Ovary (tissue), 10 donors: ENCODE measurements at places on chromosomes 4 and X. TPM values are rescaled to one million over a fixed set of nuclear protein-coding genes. Genes with fewer than 3 reads are reported as not detected.
A peak's percentile ranks its signal among the peaks of the same experiment; 100 is the strongest.

- DNase-seq, result no peak
- H3K36me3 ChIP-seq, result no peaks in the 10 kb centered on the region
- no peak overlapping the region for H3K4me3 ChIP-seq
- no peaks in the 10 kb centered on the region for H3K27me3 ChIP-seq
These were observed 553.3 kb downstream of the TLL1 start for GRCh38 chr4:166426300-166426863.

JCHAIN gene
- total RNA-seq, result 4.1 TPM

- no peaks in the 10 kb centered on the region for H3K36me3 ChIP-seq
- H3K27me3 ChIP-seq, result no peaks in the 10 kb centered on the region
- H3K4me1 ChIP-seq, result no peaks in the 10 kb centered on the region
- no peak for DNase-seq
- no peak overlapping the region for H3K27ac ChIP-seq
These were observed 88.4 kb upstream of the AFF2 start for GRCh38 chrX:148412006-148412405.

- H3K4me1 ChIP-seq, result no peaks in the 10 kb centered on the region
- DNase-seq, result no peak
- no peaks in the 10 kb centered on the region for H3K27me3 ChIP-seq
- H3K4me3 ChIP-seq, result no peak overlapping the region
- H3K27ac ChIP-seq, result no peak overlapping the region
These were observed 102.0 kb upstream of the FSTL5 start for GRCh38 chr4:162265802-162266201.

- DNase-seq, result peak; percentile 40
- no peaks in the 10 kb centered on the region for H3K27me3 ChIP-seq
- peaks cover 4% of the 10 kb centered on the region for H3K4me1 ChIP-seq
These were observed 6.3 kb downstream of the CA5B start for GRCh38 chrX:15744181-15744867.

DNA sequence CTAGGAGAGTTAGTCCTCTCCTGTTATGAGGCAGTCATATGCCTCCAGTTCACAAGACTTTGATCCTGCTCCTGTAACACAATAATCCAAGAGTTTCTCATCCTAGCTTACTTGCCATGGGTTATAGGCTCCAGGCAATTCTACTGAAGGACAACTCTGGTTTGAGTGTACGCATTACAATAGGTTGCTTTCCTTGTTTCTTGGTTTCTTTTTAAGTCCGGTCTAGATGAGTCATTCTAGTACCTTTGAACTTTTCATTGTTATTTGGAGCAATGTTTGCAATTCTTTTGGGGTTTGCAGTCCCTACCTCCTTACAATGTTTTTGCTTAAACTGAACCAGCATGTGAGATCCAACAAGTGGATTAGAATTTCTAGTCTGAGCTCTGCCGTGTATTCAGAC lies 109.1 kb downstream of the ANAPC4 start:
- no peaks in the 10 kb centered on the region for H3K36me3 ChIP-seq
- H3K4me3 ChIP-seq, result no peak overlapping the region
- H3K27ac ChIP-seq, result no peak overlapping the region
- no peaks in the 10 kb centered on the region for H3K4me1 ChIP-seq
- DNase-seq, result no peak
- H3K27me3 ChIP-seq, result no peaks in the 10 kb centered on the region

- no peak for DNase-seq
- no peaks in the 10 kb centered on the region for H3K4me1 ChIP-seq
- H3K36me3 ChIP-seq, result no peaks in the 10 kb centered on the region
- H3K27ac ChIP-seq, result no peak overlapping the region
- no peaks in the 10 kb centered on the region for H3K27me3 ChIP-seq
These were observed 37.9 kb upstream of the SCRG1 start for GRCh38 chr4:173436771-173437265.

- no peaks in the 10 kb centered on the region for H3K27me3 ChIP-seq
- DNase-seq, result no peak
- H3K36me3 ChIP-seq, result no peaks in the 10 kb centered on the region
These were observed 28.5 kb downstream of the TRIM61 start for GRCh38 chr4:164948975-164949374.

GRCh38 chr4:103095080-103095479 lies 4.6 kb downstream of the BDH2 start:
- H3K4me3 ChIP-seq, result no peak overlapping the region
- H3K4me1 ChIP-seq, result peaks cover 16% of the 10 kb centered on the region
- DNase-seq, result no peak

DNA sequence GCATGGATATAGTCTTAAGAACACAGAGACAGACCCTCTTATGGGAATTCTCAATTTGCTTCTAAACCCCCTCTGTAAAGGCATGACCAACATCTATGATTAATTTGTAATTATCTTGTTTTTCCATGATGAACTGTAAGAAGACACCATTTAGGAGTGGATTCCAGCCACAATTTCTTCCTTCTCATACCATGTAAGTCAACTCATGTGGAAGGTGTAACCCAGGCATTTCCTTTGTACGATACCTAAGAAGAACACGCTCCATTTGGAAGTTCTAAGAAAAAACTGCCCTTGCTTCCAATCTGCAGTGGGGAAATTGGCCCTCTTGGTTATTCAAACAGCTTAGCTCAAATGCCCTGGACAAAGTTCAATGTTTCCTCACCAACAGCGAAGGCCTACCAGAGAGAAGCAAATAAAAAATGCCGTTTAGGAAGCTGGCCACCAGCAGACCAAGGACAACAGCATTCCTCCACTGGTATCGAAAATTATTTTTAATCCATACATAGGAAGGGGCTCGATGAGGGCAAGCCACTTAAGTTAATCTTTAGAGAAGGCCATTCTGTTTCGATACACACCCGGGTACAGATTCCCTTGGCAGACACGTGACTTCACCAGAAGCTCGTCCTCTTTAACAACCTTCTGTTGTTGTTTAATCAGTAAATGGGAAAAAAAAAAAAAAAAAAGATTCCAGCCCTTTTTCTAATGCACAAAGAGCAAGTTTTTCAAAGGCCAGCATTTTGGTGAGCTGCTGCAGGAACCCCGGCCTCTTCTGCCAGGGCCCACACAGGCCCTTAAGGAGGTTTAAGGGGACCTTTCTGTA lies 2.6 kb downstream of the DHRSX start:
- peaks cover 5% of the 10 kb centered on the region for H3K4me1 ChIP-seq
- H3K4me3 ChIP-seq, result peak overlapping the region; percentile 3
- no peaks in the 10 kb centered on the region for H3K27me3 ChIP-seq
- H3K36me3 ChIP-seq, result no peaks in the 10 kb centered on the region
- peak overlapping the region; percentile 88 for H3K27ac ChIP-seq
- no peak for DNase-seq

DNA sequence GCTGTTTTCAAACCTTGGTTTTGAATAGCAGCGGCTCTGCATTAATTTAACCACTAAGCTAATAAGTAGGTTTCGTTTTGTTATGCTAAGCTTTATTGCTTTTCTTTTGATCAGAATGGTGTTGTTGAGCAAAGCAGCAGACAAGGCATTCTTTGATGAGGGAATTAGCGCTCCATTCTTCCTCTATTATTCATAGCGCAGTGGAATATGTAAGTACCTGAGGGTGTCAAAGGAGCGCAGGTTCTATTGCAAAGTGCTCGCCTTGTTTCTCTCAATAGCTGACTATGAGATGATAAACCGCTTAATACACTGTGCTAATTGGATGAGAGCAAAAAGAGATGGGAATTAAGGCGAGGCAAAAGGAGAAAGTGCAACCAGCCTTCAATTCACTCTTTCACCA lies 16.3 kb downstream of the ARX start:
- H3K27ac ChIP-seq, result peak overlapping the region; percentile 31
- no peaks in the 10 kb centered on the region for H3K4me1 ChIP-seq
- no peaks in the 10 kb centered on the region for H3K36me3 ChIP-seq
- H3K27me3 ChIP-seq, result no peaks in the 10 kb centered on the region
- DNase-seq, result no peak

DNA sequence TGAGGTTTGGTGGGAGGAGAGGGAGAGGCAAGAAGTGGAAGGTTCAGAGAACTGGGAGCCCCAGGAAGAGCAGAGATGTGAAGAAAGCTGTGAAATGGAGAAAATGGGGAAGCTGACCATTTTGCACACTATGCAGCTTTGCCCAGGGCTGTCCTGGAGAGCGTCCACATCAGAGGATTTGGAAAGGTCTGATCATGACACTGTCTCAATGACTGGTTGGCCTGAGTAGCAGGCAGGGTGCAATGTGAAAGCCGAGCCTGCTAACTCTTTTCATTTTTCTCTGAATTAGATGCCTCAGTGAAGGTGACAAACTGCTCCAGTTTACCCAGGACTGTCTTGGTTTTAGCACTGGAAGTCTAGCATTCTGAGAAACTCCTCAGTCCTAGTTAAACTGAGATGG lies 330.1 kb upstream of the RPS6KA3 start:
- no peak overlapping the region for H3K27ac ChIP-seq
- no peaks in the 10 kb centered on the region for H3K4me1 ChIP-seq
- H3K4me3 ChIP-seq, result no peak overlapping the region
- no peaks in the 10 kb centered on the region for H3K36me3 ChIP-seq

DNA sequence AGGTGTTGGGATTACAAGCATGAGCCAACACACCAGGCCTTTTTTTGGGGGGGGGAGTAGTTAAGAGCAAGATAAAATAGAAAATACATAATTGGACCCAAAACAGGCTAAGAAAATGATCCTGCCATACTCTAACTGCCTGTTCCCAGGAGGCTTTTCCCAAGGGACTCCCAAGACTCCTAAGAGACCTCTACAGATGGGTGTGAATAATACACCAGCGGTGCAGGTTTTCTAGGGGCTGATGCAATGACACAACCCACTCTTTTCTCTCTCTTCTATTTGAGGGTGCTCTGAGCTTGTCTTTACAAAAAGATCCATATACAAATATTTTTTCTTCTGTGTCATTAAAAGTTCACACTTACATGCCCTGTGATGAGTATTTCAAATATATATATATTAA lies 116.9 kb downstream of the RASL11B start:
- peaks cover 5% of the 10 kb centered on the region for H3K4me1 ChIP-seq
- H3K36me3 ChIP-seq, result no peaks in the 10 kb centered on the region
- H3K4me3 ChIP-seq, result no peak overlapping the region
- H3K27ac ChIP-seq, result no peak overlapping the region
- no peaks in the 10 kb centered on the region for H3K27me3 ChIP-seq

GRCh38 chr4:150012851-150013360 lies 65.3 kb upstream of the DCLK2 start:
- no peak for DNase-seq
- H3K4me3 ChIP-seq, result no peak overlapping the region
- peaks cover 2% of the 10 kb centered on the region for H3K4me1 ChIP-seq

DNA sequence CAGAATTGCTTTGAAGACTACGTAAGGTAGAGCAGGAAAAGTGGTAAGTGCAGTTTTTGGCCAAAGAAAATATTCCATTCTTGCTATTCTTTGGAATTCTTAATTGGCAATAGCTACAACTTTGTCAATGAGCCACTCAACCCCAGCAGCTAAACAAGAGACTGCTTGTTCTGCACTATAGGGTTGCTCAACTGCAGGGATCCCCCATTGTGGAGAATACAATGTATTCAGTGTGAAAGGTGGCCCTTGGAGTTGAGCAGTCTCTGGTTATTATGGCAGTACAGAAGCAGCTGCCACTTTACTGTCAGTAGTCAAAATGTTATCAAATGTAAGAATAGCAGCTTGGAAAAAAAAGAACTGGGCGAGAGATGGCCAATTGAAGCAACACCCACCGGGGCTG lies 808.7 kb downstream of the CENPC start:
- H3K4me3 ChIP-seq, result no peak overlapping the region
- no peaks in the 10 kb centered on the region for H3K27me3 ChIP-seq
- no peak overlapping the region for H3K27ac ChIP-seq
- H3K36me3 ChIP-seq, result no peaks in the 10 kb centered on the region
- DNase-seq, result no peak
